ENCODE measurements at places on chromosomes 7 and 10. TPM values are rescaled to one million over a fixed set of nuclear protein-coding genes. Genes with fewer than 3 reads are reported as not detected.

The MEOX2 gene
- total RNA-seq = not detected

The ELAPOR2 gene
- total RNA-seq = 3.9 TPM

The NPTX2 gene
- total RNA-seq = not detected

The PRR15 gene
- total RNA-seq = not detected

The LEP gene
- total RNA-seq = not detected

The CNNM1 gene
- 1.4 TPM for total RNA-seq

The CRHR2 gene
- total RNA-seq = not detected

The ODAD2 gene
- total RNA-seq = 0.23 TPM

The RNLS gene
- total RNA-seq = 4.4 TPM

DNA sequence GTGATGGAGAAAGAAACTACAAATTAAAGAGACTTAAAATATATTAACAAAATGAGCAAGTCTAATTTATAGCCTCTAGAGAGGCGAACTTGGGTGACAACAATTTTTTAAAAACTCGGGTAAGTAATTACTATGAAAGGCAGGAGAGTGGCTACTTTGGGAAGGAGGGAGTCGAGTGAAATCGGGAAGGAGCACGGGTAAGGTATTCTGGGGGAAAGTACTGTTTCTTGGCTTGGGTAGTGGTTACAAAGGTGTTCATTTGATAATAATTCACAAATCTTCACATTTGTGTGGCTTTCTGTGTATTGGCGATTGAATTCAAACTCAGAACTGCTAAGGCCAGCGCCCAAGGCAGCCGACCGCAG lies 32.9 kb upstream of the GRID1 start:
- no peak for DNase-seq

DNA sequence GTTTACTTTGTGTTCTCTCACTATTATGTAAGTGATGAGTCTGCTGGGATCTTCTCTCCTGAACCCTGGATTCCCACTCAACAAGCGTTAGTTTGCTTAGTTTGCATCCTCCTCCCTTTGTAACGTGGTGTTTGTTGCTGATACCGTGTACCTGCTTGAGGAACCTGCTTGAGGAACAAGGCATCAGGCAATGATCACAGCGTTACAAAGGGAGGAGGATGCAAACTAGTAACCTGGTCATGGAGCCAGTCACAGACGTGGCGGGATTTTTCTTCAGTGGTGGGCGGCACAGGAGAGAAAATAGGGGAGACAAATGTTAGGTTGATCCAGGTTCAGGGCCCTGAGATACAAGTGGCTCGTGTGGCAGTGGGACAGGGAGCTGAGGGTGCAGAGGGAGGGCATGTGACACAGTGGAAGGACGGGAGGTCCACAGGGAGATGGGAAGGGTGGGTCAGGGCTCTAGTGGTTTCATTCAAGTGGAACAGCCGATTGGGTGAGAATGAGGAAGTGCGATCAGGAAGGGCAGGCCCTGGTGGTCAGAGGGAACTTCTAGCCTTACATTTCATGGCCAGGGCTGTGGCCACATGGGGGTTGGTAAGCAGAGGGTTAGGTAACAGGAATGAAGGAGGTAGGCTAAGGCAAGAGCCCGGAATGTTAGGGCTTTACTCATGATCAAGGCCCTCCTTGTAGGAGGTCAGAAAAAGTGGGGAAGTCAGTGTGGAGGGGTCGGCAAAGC lies 38.0 kb downstream of the SNX10 start:
- no peak for DNase-seq

DNA sequence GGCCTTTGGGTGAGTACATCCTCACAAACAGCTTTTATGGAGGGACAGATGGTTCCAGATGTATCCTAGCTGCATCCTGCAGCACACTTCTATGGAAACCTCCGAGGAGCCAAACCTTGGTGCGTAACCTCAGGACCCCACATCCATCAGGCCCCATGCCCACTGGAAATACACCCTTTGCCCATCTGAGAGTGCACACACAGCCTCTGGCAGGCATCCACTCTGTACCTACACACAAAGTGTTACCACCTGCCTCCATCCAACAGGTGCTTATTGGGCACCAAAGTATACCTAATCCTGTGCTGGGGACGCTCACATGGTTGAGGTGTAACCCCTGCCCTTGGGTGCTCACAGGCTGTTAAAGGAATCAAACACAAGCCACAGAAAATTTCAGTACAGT lies 117.9 kb downstream of the ADCY1 start:
- DNase-seq = no peak

- DNase-seq = peak; percentile 75
Measured at GRCh38 chr7:144437370-144438191, 34.1 kb upstream of the NOBOX start.

GRCh38 chr10:117418121-117418520 lies 42.9 kb upstream of the PDZD8 start:
- DNase-seq = no peak

- DNase-seq = no peak
Measured at GRCh38 chr10:1475771-1476454, 261.4 kb downstream of the ADARB2 start.

DNA sequence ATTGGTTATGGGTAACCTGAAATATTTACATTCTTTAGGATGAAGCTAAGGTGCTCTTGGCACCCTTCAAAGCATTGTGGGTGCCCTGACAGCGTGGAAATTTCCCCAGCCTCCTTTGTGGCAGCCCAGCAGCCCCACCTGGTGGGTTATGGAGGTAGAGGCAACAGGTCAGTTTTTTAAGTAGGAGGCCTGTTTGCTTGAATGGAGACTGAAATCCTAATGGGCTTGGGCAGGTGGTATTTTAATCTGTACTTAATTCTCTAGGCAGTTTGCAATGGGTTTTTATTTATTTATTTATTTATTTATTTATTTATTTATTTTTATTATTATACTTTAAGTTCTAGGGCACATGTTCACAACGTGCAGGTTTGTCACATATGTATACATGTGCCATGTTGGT lies 139.4 kb downstream of the EPC1 start:
- DNase-seq = peak; percentile 81

DNA sequence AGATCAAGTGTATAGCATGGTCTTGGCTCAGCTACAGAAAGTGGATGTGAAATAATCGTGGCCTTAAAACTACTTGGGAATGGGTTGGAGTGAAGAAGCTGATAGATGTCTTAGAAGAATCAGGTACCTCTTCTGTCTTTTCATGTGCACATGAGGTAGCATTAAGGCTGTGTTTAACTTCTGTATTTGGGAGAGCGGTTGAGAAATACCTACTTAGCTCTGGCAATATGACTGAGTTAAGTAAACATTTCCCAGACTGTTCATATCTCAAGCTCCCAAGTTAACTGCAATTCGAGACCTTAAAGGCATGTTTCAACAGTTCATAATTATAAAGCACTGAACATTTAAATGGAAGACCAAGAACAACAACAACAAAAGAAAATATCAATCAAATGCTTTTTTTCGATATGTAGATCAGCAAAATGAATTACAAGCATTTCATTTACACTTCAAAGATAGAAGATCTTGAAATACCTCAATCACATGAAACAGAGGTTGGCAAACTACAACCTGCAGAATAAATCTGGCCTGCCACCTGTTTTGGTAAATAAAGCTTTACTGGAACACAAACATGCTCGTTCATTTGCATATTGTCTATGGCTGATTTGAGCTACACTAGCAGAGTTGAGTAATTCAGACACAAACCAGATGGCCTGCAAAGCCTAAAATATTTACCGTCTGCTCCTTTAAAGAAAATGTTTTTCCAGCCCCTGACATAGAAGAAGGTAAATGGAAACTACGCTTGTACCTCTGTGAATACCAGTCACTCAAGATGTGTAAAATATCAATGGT lies 337.1 kb upstream of the GLI3 start:
- no peak for DNase-seq

- DNase-seq = no peak
Measured at GRCh38 chr10:77456414-77456813, 181.2 kb downstream of the KCNMA1 start.

DNA sequence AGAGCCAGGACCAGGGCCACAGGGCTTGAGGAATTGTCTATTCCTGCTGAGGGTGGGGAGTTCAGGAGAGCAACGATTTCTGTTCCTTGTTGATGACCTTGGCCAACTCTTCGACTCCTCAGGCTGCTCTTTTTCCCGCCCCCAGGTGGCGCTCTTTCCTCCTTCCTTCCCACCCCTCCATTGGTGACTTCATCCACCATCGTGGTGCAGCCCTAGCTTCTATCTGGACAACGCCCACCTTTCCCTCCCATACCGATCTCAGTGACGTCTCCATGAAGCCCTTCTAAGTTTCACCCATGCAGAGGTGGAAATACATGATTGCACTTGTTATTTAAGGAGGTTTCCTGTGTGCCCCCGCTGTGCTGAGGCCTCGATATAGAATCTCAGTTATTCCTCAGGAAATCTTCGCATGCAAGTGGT lies 22.1 kb upstream of the CARD11 start:
- peak; percentile 85 for DNase-seq

DNA sequence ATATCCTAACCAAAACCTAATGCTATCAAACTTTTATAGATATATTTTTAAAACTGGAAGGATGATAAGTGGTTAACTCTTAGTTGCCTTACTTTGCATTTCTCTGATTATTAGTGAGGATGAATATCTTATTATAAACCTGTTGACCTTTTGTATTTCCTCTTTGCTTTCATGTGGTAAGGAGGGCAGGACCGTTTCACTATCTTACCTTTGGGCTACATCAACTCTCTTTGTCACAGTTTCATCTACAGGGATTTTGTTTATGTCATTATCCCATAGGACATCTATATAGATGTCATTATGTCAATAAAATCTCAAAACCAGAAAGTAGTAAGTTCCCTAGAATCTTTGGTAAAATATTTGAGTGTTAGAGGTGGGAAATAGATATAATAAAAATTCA lies 219.3 kb downstream of the THSD7A start:
- DNase-seq = no peak
